EL (cell line): ENCODE measurements at places on chromosomes 7 and 10.
A peak's percentile ranks its signal among the peaks of the same experiment; 100 is the strongest.

- no peak for DNase-seq
These were observed 98.8 kb downstream of the VIPR2 start for GRCh38 chr7:159045839-159046238.

DNA sequence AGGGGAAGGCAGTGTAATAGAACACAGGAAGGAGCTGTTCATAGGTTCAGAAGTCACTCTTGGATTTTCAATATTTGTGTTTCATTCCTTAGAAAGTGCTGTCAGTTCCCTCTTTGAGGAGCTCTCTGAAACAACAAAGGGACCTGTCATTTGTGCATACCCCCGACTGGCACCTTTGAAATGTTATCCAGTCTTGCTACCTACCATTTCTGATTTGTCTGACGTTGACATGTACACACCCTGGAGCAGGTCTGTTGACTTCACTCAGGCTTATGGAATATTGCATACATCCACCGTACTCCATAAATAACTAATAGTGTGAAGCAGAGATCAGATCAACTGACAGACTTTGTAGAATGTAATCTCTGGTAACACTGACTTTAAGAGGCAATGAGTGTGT is 189.8 kb downstream of the DPP6 start:
- no peak for DNase-seq

GRCh38 chr7:24830440-24831050 is 73.3 kb upstream of the GSDME start:
- DNase-seq, result no peak

GRCh38 chr10:33858326-33858725 is 523.9 kb upstream of the NRP1 start:
- no peak for DNase-seq

GRCh38 chr10:99975942-99976809 is 33.6 kb downstream of the DNMBP start:
- peak; percentile 69 for DNase-seq

GRCh38 chr10:86775056-86775869 is 18.8 kb downstream of the BMPR1A start:
- DNase-seq, result peak; percentile 45

DNA sequence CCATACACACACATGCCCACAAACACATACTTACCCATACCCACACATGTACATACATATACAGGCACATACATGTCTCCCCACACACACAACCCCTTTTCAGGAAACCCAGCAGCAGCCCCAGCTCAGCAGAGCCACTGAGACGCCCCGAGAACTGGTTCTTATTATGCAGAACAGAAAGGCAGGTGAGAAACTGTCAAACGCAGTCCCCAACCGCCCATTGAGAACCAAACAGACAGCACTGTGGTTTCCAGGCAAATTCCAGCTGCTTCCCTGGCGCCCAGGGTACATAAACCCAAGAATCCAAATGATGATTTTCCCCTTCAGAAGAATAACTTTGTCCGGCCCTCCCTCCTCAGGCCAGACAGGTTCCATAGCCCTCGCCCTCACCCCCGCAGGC is 366.6 kb upstream of the ZMIZ1 start:
- no peak for DNase-seq

DNA sequence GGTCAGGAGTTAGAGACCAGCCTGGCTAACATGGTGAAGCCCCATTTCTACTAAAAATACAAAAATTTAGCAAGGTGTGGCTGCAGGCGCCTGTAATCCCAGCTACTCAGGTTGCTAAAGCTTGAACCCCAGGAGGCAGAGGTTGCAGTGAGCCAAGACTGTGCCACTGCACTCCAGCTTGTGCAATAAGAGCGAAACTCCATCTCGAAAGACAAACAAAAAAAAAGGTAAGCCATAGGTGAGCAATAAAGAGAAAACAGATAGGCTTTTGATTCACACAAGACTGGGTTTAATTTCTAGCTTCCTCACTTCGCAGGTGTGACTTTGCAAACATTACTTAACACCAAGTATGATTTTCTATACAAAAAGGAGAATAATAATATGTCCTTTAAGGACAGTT is 72.3 kb upstream of the ACBD5 start:
- DNase-seq, result no peak

- DNase-seq, result no peak
These were observed 524.8 kb upstream of the SORCS1 start for GRCh38 chr10:107689323-107689722.

DNA sequence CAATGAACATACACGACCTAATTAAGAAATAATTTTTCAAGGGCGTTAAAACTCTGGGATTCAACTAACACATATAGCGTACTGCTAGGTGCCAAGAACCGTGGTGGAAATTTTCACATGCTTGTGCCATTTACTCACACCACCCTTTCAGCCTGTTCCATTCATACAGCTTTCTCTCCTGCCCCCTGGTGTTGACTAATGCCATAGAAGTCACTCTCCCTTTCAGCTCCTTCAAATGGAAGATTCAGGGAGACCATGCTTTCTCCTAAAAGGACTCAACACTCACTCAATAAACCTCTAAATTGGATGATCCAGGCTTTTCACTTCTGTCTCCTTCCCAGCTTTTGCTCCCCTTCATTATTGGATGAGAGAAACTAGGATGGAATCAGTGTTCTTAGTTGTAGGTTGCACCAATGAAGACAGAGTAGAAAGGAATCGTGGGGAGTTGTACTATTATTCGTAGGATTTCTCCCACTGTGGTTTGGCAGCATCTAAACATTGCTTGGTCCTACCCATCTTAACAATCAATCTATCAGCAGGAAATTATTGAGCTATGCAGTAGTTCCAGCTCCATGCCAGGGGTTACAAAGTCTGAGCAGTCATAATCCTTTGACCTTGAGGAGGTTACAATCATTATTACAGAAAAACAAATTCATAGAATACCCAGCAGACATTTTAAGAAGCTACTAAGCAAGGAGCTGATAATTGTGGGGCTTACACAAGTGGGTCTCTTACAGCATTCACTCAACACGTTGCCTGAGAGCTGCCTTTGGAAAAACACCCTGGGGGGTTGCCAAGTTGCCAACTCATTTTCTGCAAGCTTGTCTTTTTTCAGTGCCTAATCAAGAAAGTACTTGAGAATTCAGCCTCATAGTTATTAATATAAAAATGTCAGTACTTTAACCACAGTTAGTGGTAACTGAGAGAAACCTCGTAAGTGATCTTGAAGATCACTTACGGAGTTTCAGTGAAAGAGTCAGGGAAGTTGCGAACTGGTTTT is 2.8 kb upstream of the PPP1R3C start:
- peak; percentile 82 for DNase-seq

- no peak for DNase-seq
These were observed 22.3 kb downstream of the CALML5 start for GRCh38 chr10:5476918-5477525.

DNA sequence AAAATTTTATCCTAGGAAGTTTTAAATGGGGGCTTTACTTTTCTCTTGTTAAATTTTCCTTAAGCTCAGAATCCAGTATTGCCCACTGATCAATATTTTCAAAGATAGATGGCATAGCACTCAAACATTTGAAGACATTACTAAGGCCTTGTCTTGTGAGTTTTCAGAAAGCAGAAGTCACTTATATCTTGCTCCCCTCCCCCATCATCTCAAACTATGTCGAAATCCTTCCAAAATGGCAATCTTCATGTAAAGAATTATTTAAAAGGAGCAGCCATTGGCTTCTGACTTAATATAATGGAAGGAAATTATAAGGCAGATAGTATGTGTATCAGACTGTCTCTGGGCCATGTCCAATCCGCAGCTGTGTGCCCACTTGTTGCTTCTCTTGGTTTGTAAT is 553.5 kb upstream of the C7orf33 start:
- no peak for DNase-seq

- no peak for DNase-seq
These were observed 216.2 kb downstream of the KIAA1217 start for GRCh38 chr10:24425151-24425550.

DNA sequence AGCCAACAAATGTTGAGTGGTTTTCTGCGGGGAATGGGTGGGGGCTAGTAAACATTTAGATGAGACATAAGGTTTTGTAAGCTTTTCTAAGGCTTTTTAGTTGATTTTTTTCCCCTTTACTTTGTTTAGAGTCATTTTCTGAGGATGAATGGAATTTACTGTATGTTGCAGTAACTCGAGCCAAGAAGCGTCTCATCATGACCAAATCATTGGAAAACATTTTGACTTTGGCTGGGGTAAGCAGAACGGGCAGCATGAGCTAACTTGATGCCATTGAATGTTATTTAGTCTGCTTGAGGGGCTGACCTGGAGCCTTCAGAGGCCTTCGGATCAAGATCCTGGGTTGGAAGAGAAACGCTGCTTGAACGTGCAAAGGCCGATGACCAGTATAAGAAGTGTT is 37.3 kb downstream of the FBH1 start:
- DNase-seq, result peak; percentile 40

DNA sequence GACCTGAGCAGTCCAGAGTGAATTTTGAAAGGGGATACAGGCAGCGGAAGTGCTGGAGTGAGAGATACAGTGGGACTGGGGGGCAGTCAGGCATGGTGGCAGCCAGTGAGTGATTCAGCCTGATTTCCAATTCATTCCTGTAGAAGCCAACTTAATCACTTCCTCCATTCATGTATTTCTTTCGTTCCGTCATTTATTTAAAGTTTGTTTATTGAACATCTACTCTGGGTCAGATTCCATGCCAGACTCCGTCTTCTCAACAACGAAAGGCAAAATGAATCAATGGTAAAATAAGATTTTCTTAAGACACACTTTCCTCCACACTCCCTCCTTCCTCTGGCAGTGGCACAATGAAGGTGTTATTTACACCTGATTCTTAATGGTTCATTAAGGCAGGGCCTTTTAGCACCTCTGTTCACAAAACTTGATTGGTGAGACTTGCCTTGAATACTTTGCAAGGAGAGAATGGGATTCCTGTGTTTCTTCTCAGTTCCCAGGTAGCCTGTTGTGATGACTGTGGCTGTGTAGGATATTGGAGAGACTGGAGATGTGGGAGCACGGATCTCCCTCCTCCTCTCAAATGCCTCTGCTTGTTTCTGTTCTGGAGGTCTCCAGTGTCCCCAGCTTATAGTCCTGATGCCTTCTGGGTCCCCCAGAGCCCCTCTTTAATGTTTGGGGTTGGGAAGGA is 27.9 kb downstream of the ADCYAP1R1 start:
- no peak for DNase-seq

- DNase-seq, result no peak
These were observed 280.0 kb downstream of the REEP3 start for GRCh38 chr10:63801166-63801565.

DNA sequence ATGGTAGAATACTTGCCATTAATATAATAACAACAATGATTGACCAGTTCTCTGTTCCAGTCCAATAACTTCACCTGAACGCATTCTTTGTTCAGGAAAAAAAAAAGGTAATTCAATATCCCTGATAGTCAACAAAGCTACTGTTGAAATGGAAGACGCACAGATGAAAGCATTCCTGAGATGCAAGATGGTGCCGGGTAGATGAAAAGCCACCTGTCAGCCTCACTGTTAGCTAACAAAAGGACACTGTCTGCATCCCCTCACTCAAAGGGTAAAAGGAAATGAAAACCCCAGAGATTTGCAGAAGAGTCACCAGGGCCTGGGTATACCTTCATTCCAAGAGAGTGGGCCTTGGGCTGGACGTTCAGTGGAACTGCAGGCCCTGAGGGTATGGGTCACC is 357.4 kb downstream of the PLXNA4 start:
- no peak for DNase-seq

DNA sequence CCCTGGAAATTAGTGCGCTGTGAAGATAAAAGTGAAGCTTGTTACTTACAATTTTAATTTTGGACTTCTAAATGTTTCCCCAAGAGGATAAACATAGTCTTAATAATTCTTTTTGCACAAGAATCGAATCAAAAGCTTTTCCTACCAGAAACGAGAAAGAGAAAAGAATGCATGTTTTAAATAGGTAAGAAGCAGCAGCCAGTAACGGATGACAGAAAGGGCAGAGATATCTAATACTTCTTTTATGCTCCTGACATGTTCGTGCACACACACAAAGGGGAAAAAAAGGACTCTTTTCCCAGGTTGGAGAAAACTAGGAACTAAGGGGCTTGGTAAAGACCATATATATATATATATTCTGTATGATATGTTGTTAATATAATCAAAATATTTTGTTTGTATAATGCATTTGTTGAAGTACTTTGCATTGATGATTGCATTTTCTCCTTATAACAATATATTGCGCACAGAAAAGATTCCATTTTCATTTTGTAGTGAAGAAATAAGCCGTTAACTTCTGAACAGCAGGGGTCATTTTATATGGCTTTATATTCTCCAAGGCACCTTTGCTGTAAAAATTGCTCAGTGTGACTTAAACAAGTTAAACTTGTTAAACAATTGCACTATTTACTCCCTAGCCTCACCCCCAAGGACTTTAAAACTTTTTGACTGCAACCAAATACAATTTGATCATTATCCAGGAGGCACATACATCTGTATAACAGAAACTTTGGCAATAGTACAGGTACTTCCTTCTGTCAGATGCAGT is 2.2 kb downstream of the PRKAR2B start:
- no peak for DNase-seq

DNA sequence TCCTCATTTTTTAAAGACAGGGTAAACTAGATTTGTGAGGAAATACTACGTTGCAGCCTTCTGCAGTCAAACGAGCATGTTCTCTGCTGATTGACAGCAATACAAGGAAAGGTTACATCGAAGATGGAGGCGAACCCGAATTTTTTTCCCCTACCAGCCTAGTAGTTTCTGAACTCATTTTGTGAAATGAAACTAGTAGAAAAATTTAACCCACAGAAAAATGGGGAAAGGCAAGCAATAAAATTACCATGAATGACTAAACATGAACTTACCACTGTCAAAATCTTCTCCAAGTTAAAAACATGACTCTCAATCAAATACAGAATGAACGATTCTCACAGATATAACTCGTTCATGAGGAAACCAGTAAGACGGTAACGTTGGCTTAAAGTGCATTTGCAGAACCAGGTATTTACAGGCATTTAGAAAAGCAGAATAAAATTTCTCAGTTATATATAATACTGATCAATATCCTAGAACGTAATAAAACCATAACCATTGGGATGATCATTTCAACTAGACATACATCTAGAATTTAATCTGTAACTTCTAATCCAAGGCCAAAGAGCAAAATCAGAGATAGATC is 73.9 kb downstream of the CELF2 start:
- no peak for DNase-seq

- no peak for DNase-seq
These were observed 322.1 kb upstream of the AUTS2 start for GRCh38 chr7:69276011-69276729.

DNA sequence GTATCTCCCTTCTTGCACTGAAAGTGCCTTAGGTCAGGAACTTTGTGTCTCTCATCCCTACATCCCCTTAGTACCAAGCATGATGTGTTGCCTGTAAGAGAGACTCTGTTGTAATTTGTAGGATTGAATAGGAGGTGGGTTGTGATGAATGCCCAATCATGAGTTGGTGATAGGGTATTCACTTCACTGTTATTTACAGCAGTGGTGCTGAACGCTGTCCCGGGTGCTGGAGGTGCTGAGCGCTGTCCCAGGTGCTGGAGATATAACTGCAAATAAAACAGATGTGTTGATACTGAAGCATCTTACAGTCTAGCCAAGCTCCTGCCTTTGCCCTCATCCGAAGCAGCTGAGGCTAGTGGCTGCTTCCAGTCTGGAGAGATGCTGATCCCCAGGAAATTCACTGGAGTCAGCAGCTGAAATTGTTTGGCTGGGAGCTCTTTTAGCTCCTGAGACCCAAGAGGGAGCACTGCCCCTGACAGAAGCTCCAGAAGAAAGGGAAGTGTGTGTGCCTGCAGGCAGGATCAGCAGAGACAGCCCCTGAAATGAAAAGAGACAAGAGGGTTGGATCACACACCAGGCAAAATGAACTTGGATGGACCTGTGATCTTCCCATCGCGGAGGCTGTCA is 183.4 kb downstream of the SORCS3 start:
- DNase-seq, result peak; percentile 5
